ENCODE measurements at places on chromosomes 1 and 21. TPM values are rescaled to one million over a fixed set of nuclear protein-coding genes. Genes with fewer than 3 reads are reported as not detected.

DNA sequence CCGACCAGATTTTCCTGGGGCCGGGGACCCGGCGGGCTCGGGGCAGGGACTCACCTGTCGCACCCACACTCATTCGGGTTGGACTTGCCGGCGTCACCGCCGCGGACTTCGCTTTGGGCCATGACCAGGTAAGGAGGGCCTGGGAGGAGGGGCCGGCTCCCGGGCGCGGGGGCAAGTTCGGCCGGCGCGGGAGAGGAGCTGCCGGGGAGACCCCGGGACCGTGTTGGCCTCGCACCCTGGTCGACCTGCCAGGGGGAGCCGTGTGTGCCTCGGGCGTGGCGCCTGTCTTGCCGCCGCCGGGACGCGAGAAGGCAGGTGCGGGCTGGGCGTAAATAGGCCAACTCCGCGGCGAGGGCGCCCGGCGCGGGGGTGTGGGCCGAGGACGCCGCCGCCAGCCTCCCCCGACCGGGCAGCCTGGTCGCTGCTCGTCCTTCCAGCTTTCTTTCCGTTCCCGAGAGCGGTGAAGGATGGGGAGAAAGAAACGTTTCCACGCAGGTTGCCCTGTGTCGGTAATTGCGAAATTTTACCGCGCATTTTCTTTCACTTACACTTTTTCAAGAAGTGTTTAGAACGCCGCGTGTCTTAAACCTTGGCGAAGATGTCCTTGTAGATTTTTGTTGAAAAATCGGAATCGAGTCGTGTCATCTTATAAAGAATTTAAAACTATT lies 558 bp downstream of the USP1 start:
- no peak for DNase-seq

DNA sequence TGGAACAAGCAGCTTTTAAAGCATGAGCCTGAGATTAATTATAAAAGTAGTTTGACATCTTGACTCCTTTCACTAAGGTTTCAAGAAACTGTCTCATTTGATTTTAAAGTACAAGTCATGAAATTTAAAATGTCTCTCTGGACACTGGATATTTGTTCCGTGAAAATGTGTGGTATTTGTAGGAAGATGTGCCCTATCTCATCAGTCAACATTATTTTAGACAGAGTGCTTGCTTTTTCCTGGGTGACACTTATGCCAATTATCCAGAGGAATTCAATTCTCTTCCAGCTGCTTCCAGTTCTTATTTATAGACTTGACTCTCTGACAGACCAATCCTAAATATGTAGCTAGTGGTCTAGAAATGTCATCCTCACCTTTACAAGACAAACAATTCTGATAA lies 300.4 kb downstream of the PLA2G4A start:
- no peak for DNase-seq

Gene MYBPH
- not detected for polyA plus RNA-seq

DNA sequence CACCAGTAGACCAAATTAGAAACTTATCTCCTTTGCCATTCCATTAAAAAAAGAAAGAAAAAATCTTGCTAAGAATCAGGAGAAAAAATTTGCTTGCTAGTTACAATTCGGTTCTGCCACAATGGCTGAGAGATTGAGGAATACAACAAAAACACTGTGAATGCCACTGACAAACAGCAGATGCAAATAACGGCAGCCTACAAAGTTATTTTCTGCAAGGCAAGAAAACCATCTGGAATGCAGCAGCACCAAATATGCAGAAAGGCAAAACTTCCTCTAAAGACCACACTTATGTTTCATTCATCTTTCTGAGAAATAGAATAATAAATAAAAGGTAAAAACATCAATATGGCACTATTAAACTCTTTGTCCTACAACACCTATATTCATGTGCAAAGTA lies 75.7 kb downstream of the ENAH start:
- no peak for DNase-seq

- DNase-seq = no peak
Observed at GRCh38 chr1:176719447-176719846, 256.5 kb downstream of the PAPPA2 start.

Gene ARTN
- 0.49 TPM for polyA plus RNA-seq

Gene GMEB1
- 5.3 TPM for polyA plus RNA-seq

All from A549 (cell line).